HT-29 (cell line): ENCODE measurements at places on chromosomes 2 and 18. TPM values are rescaled to one million over a fixed set of nuclear protein-coding genes. Genes with fewer than 3 reads are reported as not detected.

DNA sequence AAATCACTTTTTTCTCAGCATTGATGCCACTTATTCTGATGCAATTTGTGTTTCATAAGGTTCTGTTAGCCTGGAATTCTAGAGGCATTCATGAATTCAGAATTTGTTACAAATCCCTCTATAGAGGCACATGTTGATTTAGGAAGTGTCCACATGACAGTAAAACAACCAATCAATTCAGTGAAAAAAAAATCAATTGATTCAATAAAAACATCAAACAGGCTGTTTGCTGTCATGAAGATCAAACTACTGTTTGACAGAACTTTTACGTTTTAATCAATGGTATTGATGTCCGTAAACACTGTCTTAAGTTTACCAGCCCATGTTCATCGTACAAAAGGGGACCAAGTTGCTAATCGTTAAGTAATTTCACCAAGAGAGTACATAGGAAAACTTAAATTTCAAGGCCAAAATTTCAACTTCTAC, 261.5 kb downstream of the FIGN start:
- no peak for DNase-seq

- DNase-seq: peak; percentile 87
Measured at GRCh38 chr18:26480897-26481795, 67.2 kb downstream of the KCTD1 start.

DNA sequence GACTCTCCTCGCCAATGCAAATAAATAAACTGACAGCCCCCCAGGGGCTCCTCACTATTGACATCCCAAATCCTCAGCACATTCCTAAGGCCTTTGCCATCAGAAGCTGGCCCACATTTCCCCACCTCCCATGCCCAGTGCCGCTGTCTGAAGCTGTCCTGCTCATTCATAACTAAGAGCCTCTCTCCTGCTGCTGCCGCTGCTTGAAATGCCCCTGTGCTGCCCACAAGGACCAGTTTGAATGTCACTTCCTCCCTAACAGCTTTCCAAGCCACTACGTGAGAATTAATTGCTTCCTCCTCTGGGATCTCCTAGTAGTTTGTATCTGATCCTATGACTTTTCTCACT, 151.6 kb upstream of the CAPN13 start:
- DNase-seq: no peak

- no peak for DNase-seq
Measured at GRCh38 chr2:11708106-11708505, 38.1 kb upstream of the NTSR2 start.

GRCh38 chr18:3842844-3843243, 392.9 kb downstream of the TGIF1 start:
- DNase-seq: no peak

GRCh38 chr2:161115605-161116380, 44.4 kb upstream of the TANK start:
- DNase-seq: no peak

DNA sequence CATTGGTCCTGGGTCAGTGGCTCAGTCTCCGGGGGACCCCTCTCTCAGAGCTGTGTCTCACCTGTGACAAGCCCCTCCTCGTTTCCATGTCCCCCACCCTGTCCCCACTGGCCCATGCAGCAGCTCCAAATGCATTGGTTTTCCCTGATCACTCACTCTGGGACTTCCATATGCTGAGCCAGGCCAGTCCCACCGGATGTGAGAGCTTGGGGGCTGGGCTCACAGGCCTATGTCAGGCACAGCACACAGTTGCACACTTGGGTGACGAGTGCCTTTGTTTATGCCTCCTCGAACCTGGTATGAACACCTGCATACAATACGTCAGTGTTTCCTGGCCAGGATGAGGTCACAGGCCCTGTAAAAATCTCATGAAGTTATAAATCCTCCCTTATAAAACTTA, 232.5 kb downstream of the TFCP2L1 start:
- no peak for DNase-seq

- DNase-seq: no peak
Measured at GRCh38 chr2:18477293-18477692, 83.2 kb downstream of the RDH14 start.

DNA sequence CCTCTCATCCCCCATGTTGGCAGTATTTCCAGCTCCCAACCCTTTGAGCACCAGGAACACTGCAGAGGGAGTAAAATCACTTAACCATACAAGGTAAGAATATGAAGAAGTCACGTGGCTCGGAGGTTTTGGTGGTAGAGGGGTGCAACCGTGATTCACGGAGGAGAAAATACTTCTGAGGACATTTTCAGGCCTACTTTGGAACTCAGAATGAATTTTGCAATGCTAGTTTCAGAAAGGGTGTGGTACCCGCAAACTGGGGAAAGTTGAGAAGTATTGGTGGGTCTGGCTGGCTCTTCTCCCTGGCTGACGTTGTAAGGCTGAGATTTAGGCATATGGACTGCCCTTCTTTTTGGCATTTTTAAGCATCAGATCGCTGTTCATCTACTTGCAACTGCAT, 442 bp downstream of the SERPINB5 start:
- no peak for DNase-seq

- DNase-seq: no peak
Measured at GRCh38 chr18:8765783-8766463, 60.6 kb downstream of the MTCL1 start.

DNA sequence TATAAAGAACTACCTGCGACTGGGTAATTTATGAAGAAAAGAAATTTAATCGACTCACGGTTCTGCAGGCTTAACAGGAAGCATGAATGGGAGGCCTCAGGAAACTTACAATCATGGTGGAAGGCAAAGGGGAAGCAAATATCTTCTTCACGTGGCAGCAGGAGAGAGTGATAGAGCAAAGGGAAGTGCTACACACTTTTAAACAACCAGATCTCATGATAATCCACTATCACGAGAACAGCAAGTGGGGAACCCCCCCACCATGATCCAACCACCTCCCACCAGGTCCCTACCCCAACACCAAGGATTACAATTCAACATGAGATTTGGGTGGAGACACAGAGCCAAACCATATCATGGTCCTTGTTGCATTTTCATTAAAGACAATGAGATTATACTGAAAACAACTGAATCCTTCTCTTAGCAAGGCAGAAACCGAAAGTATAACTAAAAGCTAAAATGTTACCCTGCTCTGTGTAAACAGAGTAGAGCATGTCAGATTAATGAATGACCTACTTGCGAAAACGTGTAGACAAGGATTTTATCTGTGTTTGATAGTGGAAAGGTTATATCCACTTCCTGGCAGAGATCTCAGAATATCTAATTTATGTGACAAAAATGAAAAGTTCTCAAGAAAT, 60.1 kb upstream of the RBBP8 start:
- peak; percentile 25 for DNase-seq

- no peak for DNase-seq
Measured at GRCh38 chr2:38968021-38968420, 78.3 kb downstream of the ARHGEF33 start.

Gene MLPH
- total RNA-seq: 66.1 and 67.8 TPM in 2 replicates

Gene TMEM163
- not detected in 2 replicates for total RNA-seq

Gene GAL3ST2
- not detected in 2 replicates for total RNA-seq
